ENCODE measurements at places on chromosomes 5 and 9. TPM values are rescaled to one million over a fixed set of nuclear protein-coding genes. Genes with fewer than 3 reads are reported as not detected.

The IL9 gene
- not detected for total RNA-seq

The SKP2 gene
- total RNA-seq, result 34.4 TPM

The CARTPT gene
- total RNA-seq, result not detected

The SLC34A1 gene
- not detected for total RNA-seq

The PCDHGA5 gene
- total RNA-seq, result 2.1 TPM

The PIP5KL1 gene
- total RNA-seq, result not detected

The LCNL1 gene
- total RNA-seq, result under 0.01 TPM

The SPINK4 gene
- total RNA-seq, result not detected

The FAM78A gene
- total RNA-seq, result 14.6 TPM

The PCDHA13 gene
- total RNA-seq, result under 0.01 TPM

The PPP2CA gene
- 47.0 TPM for total RNA-seq

The WDR41 gene
- 60.5 TPM for total RNA-seq

The C5orf58 gene
- not detected for total RNA-seq

The CCL21 gene
- total RNA-seq, result 15.7 TPM

The TMEM171 gene
- not detected for total RNA-seq

The SLC22A4 gene
- total RNA-seq, result 3.1 TPM

The CDH12 gene
- total RNA-seq, result 1.6 TPM

The LRRC70 gene
- 5.7 TPM for total RNA-seq

The SRA1 gene
- 15.1 TPM for total RNA-seq

The SLIT3 gene
- total RNA-seq, result 7.8 TPM

Data from skeletal muscle tissue (tissue), 5 donors.